ENCODE measurements at places on chromosomes 7 and 10.

DNA sequence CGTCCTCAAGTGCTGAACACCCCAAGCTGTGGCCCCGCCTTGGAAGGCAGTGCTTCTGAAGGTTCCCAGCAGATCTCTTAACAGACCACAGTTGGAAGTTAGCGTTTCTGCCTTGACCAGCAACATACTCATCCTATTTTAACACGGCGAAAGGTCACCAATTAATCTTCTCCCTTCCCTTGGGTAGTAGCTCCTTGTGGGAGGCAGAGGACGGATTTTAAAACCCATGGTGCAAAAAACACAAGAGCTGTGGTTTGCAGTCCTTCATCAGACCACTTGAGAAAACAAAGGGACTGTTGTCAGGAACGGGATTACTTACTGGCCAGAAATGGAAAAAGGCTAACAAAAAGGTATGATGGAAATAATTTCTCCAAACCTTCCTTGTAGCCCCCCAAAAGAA is 87.3 kb downstream of the BEND7 start:
- no peak for DNase-seq

DNA sequence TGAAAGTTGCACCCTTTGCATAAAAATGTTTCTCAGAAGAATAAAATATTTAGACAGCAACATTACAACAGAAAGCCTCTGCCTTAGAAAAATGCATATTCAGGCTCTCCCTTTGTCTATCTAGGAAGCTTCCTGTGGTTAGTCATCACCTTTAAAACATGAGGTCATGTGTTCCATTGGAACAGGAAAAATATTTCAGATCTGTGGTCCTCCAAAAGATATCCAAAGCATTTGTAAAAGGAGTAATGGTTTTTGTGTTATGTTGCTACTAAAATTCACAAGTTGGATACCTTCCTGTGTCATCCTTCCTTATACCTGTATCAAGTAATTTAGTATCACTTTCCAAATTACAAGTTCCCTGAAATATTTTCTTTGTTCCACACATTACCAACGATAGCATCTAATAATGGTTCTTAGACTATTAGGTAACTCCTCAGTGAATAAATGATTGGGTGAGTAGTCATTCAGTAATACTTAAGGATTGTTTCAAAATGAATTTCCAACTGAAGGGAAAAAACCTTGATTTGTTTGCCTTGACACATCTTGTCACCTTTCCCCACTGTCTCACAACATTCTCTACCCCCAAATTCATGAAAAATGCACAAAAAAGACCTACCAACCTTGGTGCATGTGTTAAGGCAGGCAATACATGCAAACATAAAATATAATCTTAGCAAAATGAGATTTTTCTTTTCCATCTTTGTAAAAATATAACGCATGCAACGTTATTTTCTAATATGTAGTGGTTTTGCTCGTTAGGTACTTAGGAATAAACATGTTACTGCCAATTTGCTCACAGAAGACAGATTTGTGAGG is 19.7 kb upstream of the RHOBTB1 start:
- no peak for DNase-seq

- DNase-seq, result no peak
Observed at GRCh38 chr7:124965553-124965952, 35.9 kb upstream of the POT1 start.

- no peak for DNase-seq
Observed at GRCh38 chr7:55307123-55307916, 57.8 kb upstream of the LANCL2 start.

GRCh38 chr10:3053155-3053554 is 14.2 kb upstream of the PFKP start:
- DNase-seq, result no peak

DNA sequence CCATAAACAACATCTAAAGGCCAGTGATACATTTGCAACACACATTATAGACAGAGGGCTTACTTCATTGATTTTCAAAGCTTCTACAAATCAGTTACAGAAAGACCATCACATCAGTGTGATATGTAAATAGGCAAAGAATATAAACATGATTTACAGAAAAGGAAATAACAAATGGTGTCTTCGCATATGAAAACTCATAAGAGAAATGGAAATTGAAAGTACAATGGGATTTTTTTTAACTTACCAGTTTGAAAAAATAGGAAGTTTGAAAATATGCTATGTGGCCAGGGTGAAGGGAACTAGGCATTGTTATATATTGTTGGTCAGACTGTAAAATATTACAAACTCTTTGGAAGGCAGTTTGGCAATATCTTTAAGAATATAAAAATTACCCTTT is 27.3 kb downstream of the SEC23IP start:
- no peak for DNase-seq

Data from T-cell (primary cell).